ENCODE measurements at places on chromosomes 6 and 20. TPM values are rescaled to one million over a fixed set of nuclear protein-coding genes. Genes with fewer than 3 reads are reported as not detected.

WFDC12 gene
- total RNA-seq: not detected

LAMA4 gene
- total RNA-seq: not detected

ADGRF1 gene
- not detected for total RNA-seq

OTOR gene
- total RNA-seq: not detected

COX7A2 gene
- 393 TPM for total RNA-seq

PGM3 gene
- 15.1 TPM for total RNA-seq

HIVEP1 gene
- total RNA-seq: 18.8 TPM

DEFB132 gene
- not detected for total RNA-seq

HLA-A gene
- 1,764 TPM for total RNA-seq

STX11 gene
- total RNA-seq: 9.9 TPM

SRSF6 gene
- total RNA-seq: 168 TPM

WFDC5 gene
- total RNA-seq: not detected
